Stimulated activated CD4-positive, alpha-beta T cell treated with anti-CD3 and anti-CD28 coated beads, Interleukin-2, amount 100 ng/mL, for 48 hours (primary cell): ENCODE measurements at places on chromosomes 2 and 18.

- DNase-seq: no peak
Measured at GRCh38 chr2:1869248-1869647, 124.9 kb upstream of the PXDN start.

- DNase-seq: no peak
Measured at GRCh38 chr2:23564615-23564960, 179.6 kb downstream of the KLHL29 start.

DNA sequence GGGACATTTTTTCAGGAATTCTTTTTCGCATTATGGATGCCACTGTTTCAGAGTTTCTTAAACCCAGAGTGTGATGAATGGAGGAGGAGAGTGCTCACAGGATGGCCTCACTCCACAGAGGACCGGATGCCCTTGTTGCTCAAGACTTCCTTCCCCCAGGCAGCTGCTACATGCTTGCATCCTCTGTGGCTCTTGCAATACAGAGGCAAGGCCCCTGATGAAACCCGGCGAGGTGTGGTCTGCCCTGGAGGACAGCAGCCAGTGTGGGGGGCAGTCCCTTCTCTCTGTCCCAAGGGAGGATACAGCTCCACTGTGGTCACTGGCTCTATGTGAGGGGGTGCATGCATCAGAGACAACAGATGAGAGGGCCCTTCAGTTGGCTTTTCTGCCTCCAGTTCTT lies 109.6 kb downstream of the SH3RF3 start:
- DNase-seq: no peak

DNA sequence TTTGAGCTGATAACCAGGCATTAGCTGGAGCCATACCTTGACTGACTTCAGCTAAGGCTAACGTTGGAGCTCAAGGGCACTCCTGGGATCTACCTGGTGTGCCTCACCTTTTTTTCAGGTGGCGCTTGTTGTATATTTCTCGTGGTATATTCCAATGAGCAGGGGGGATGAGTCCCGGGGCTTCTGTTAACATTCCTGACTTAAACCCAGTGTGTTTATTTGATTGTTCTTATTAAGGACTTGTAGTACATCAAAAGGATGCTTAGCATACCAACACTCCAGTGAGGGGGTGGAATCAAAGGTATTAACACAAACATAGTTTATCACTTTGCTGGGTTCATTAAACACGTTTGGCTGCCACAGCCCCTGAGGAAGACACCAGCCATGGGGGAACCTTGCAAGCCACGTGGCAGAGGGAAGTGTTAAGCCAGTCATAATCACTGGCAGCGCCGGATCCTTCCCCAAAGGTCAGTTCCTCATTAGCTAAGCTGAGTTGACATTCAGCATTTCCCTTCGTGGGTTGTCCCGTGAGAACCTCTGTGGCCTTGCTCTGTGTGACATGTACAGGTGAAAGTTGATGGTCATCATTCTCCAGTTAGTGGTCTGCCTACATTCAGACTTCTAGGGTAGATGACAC lies 119.5 kb upstream of the MCFD2 start:
- no peak for DNase-seq

GRCh38 chr2:78890935-78891334 lies 134.6 kb upstream of the REG3G start:
- no peak for DNase-seq

- no peak for DNase-seq
Measured at GRCh38 chr2:207258263-207258991, 92.7 kb upstream of the KLF7 start.

GRCh38 chr18:64330161-64330560 lies 181.3 kb upstream of the LINC00305 start:
- no peak for DNase-seq

DNA sequence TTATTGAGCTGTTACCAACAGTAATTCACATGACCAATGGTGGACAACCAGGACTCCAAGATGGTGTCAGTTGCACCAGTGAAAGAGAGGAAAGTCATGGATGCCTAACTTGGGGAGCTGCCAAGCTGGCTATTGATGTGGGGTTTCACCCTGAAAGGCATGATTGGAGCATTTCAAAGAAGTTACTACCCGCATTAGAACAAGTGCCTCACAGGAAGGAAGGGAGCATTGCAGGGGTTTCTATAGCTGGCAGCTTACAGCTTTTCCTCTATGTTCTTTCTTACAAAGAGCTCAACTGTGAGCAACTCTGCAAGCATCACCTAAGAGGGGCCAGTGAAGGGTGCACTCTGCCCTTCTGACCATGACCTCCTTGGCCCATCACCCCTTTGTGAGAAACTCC lies 93.1 kb downstream of the TNFRSF11A start:
- no peak for DNase-seq

- no peak for DNase-seq
Measured at GRCh38 chr2:111062417-111062816, 58.3 kb upstream of the BCL2L11 start.

- no peak for DNase-seq
Measured at GRCh38 chr2:120622159-120622869, 113.4 kb upstream of the GLI2 start.

DNA sequence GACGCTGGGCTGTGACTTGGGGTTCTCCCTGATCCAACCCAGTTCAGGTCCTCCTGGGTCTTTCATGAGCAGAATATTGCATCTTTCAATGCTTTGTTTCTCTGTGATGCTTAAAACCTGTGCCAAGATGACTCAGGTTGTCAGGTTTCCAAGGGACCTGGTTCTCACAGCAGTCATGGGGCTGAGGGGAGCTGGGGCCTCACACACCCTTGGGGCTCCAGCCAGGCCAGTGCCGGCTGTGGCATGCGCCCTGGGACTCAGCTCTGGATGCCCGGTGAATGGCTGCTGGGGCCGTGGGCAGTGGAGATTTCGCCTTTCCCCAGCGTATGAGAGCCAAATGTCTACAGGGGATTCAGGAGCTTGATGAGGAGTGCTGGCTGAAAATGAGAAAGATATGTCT lies 29.6 kb downstream of the EDAR start:
- DNase-seq: no peak

DNA sequence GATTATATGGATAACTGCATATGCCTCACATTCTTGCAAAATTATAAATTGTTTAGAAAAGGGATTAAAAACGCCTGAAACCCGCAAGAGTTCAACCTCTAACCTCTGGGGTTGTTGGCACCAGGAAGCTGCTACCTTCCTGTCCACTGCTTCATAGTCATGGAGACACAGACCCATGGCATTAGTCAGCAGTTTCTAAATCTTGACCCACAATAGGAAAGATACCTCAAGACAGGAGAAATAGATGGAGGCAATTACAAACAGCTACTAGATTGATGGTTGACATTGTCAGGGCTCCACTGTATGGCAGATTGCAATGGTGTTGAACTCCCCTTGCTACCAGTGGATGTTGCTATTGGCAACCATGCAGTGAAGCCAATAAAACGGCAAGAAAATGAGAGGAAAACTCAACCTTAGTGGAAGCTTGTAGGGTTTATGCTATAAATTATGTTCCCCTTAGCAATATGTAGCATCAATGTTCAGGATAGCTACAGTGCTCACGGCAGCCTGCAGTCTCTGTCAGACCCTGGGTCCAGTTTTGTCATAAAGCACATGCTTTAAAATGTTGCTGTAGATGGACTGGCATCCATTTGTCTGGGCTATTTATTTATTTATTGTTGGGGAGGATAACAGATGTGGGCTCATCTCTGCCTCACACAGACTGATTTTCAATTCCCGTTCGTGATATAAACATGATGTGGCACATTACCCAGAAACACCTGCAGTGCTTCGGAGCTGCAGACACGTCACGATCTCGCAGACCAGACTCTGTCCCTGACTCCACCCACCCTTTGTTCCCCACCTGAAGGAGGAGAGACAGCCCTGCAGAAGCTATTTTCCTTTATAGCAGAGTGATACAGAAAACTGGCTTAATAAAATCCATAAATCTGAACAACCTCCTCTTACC lies 233.4 kb downstream of the AGPS start:
- no peak for DNase-seq

- peak; percentile 16 for DNase-seq
Measured at GRCh38 chr2:667332-667999, 9.7 kb downstream of the TMEM18 start.

- DNase-seq: no peak
Measured at GRCh38 chr18:5974696-5975095, 79.4 kb upstream of the TMEM200C start.

- no peak for DNase-seq
Measured at GRCh38 chr2:155382776-155383175, 684.3 kb downstream of the KCNJ3 start.

- DNase-seq: no peak
Measured at GRCh38 chr18:27004056-27004829, 138.7 kb upstream of the AQP4 start.

DNA sequence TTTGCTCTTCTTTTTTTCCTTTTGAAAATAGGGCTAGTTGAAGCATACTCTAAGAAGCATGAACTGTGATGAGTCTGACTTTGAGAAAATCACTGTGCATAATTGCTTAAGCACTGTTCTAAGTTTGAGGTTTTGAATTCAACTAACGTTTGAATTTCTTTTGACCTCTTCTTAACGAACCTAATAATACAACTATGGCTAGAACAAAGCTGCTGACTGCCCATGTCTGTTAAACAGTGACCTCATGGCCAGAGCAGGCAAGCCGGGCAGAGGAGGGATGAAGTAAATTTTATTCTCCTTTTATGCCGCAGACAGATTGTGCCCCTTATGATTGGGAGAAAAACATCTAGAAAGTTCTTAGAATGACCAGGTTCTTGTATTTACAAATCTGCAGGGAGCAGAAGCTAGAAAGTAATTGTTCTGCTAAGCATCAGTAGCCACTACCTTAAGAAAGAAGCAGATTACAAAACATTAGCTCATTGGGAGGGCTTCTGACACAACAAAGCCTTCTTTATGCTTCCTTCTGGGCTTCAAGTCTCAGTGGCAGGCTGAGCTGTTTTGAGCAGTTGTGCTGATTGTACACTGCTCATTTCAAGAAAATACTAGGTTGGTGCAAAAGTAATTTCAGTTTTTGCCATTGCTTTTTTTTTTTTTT lies 97.8 kb upstream of the RASGRP3 start:
- no peak for DNase-seq

DNA sequence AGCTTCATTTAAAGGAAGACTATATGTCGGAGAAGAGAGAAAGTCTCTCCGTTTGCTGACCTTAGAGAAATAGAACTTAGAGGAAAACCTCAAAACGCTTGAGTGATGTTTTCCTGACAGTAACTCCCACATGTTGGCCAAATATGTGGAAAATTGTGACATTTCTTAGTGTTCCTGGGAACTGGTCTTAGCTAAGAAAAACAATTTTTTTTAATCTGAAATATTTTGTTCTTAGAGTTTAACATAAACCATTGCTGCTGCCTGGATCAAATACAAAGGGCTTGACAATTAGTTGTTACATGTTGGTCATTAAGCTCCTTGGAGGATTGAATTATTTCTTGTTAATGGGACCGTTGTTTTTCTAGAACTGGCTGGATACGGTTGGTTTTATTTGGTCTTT lies 16.3 kb downstream of the DYNC2LI1 start:
- DNase-seq: no peak

GRCh38 chr18:48229552-48229981 lies 179.6 kb downstream of the ZBTB7C start:
- no peak for DNase-seq

DNA sequence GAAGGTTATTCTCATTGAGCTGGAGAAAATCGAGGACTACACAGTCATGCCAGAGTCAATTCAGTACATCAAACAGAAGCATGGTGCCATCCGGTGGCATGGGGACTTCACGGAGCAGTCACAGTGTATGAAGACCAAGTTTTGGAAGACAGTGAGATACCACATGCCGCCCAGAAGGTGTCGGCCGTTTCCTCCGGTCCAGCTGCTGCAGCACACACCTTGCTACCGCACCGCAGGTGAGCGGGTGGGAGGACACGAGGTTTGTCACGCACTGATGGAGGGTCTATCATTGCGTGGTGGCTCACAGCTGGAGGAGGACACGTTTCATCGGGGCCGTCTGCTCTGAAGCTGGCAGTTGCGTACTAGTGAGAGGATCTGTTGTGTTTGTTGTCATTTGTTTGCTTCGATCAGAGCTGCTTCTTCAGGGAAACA lies 48.2 kb downstream of the IL1RL2 start:
- DNase-seq: no peak

DNA sequence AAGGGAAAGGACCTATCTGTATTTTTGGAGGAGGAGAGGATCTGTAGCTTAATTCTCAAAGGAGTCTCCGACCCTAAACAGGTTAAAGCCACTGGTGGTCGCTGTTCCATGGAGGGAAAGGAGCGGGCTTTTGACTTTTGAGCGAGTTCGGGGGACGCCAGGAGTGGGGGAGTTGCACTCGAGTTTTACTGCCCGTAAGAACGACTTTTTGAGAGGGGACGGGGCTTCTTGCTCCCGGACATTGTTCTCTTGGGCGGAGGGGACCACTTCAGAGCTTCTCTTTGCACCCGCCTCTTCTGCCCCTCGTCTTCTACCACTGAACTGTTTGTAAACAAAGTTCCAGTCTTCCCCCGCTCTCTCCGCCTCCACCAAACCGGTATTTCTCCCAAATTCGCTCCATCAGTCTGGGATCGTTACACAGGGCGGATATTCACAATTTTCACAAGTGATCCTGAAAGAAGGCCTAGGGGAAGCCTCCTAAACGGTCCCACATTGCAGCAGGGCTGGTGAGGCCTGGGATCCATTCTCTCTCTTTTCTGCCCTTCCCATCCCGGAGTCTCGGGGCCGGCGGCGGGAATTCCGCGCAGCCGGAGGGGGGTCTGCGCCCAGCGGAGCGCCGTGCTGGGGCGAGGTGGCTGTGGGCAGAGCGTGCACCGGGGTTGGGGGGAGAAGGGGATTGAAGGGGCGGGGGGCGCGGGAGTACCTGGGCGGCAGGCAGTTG lies 6.6 kb downstream of the DLX2 start:
- DNase-seq: no peak

GRCh38 chr2:182381225-182381624 lies 45.6 kb downstream of the PDE1A start:
- no peak for DNase-seq
